Stimulated activated CD8-positive, alpha-beta memory T cell treated with anti-CD3 and anti-CD28 coated beads, Interleukin-12 subunit alpha, Interleukin-12 subunit beta, amount 100 ng/mL, for 1 hour (primary cell): ENCODE measurements at places on chromosomes 2 and 18.

GRCh38 chr18:68548904-68549870 is 165.7 kb downstream of the TMX3 start:
- DNase-seq: no peak

GRCh38 chr18:7945882-7946281 is 378.8 kb downstream of the PTPRM start:
- no peak for DNase-seq

GRCh38 chr18:77099485-77100370 is 32.9 kb downstream of the MBP start:
- no peak for DNase-seq

- DNase-seq: no peak
These were observed 44.5 kb downstream of the ABHD3 start for GRCh38 chr18:21660078-21660477.

DNA sequence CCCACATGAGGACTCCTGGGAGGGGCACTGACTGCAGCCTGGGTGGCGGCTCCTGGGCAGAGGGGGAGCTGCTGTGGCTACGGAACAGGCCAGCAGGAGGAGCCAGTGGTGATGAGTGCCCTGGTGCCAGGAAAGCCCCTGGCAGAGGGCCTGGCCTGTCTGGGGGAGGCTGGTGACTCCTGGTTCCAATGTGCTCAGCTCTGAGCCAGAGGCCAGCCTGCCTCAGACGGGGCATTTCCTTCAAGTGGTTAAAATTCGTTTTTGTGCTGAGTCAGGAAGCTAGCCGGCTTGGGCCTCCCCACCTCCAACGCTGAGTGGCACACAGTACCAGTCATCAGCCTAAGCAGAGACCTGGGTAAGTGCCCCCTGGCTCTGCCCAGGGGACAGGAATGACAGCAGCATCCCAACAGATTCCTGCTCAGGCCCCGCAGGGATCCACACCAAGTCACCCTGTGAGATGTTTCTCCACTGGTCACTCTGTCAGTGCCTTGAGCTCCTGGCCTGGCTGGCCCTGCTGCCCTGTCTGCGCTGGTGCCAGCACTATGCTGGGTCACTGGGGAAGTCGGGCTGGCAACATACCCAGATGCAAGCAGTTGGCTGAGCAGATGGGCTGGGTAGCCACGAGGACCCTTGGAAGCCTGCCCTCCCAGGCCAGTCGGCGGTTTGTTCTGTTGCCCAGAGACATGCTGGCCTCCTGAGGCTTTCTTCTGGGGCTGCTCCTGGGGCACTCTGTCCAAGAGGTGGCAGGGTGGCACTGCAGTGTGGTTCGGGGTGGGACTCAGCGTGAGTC is 7.1 kb upstream of the KLF11 start:
- no peak for DNase-seq

GRCh38 chr2:96810783-96811192 is 5.3 kb upstream of the CNNM3 start:
- DNase-seq: no peak

- no peak for DNase-seq
These were observed 14.8 kb downstream of the FBXO48 start for GRCh38 chr2:68452158-68452900.

- no peak for DNase-seq
These were observed 781 bp upstream of the SOX11 start for GRCh38 chr2:5691221-5691984.

DNA sequence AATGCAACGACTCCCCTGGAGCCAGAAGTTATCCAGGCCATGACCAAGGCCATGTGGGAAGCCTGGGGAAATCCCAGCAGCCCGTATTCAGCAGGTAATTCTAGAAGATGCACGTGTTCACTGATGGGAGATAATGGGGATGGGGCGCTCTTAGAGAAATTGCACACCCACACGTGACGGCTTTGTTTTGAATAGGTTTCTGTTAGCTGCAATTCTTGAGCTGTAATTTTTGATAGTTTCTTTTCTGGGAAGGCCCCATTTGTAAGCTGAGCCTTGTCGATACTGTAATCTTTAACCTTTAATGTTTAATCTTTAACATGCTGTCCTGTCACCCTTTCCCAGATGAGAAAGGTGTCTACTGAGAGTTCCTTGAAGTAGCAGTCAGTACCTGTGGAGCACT is 3.6 kb downstream of the SCLY start:
- DNase-seq: no peak
